ENCODE measurements at places on chromosomes 16 and 17.

- DNase-seq: peak; percentile 10
These were observed 10.0 kb upstream of the SLC4A1 start for GRCh38 chr17:44277976-44278375.

DNA sequence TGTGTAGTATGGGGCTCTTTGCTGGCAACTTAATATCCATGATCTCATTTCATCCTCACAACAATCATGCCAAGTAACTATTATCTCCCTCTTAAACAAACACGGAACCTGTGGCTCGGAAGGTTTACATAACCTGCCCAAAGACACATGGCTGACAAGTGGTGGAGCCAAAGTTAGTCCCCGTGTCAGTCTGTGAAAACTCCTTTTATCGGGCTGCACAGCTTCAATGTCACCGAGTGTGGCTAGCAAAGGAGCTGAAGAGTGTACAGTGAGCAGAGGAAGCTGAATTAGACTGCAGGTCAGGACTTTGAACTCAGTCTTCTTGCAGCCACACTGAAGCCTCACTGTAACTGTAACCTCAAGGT lies 80.3 kb downstream of the PARN start:
- no peak for DNase-seq

GRCh38 chr17:14803826-14804225 lies 461.3 kb downstream of the PMP22 start:
- peak; percentile 34 for DNase-seq

DNA sequence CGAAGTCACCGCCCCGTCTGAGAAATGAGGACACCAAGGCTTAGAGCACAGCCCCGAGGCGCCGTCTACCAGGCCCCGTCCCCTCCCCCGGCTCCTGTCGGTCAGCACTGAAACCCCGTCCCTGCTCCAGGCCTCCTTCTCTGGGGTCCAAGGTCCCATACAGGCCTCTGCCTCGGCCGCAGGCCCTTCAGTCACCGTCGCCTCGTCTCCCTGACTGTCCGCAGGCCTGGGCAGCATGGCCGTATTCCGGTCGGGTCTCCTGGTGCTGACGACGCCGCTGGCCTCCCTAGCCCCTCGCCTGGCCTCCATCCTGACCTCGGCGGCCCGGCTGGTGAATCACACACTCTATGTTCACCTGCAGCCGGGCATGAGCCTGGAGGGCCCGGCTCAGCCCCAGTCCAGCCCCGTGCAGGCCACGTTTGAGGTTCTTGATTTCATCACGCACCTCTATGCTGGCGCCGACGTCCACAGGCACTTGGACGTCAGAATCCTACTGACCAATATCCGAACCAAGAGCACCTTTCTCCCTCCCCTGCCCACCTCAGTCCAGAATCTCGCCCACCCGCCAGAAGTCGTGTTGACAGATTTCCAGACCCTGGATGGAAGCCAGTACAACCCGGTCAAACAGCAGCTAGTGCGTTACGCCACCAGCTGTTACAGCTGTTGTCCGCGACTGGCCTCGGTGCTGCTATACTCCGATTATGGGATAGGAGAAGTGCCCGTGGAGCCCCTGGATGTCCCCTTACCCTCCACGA lies 617 bp downstream of the COASY start:
- DNase-seq: no peak

GRCh38 chr16:67662653-67663010 lies 1.9 kb downstream of the PARD6A start:
- no peak for DNase-seq

DNA sequence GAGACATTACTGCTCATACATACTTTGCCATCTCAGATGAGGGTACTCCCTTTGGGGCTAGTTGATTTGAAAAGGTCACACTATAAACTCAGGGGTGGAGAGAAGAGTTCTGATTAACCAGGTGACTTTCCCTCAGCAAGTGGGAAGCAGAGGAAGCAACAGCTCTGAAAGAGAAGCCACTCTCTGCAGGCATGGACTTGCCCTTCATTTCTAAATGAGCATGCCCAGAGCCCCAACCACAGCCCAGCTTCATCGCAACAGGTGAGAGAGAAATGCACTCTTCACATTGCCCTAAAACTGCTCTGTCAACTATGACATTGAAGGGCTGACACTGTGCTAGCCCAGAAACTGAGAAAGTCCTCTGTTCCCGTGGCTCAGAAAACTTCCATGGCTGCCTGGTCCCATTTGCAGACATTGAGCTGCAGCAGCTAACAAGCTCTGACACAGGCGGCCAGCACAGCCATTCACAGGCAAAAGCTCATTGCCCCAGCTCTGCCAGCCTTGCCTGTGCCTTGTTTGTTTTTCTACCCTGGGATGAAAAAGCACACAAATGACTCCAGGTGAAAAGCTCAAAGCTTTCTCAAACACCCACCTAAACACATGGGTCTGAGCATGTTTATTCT lies 419.8 kb upstream of the DYNLRB2 start:
- DNase-seq: no peak

GRCh38 chr17:5902181-5903140 lies 167.7 kb upstream of the WSCD1 start:
- DNase-seq: no peak

DNA sequence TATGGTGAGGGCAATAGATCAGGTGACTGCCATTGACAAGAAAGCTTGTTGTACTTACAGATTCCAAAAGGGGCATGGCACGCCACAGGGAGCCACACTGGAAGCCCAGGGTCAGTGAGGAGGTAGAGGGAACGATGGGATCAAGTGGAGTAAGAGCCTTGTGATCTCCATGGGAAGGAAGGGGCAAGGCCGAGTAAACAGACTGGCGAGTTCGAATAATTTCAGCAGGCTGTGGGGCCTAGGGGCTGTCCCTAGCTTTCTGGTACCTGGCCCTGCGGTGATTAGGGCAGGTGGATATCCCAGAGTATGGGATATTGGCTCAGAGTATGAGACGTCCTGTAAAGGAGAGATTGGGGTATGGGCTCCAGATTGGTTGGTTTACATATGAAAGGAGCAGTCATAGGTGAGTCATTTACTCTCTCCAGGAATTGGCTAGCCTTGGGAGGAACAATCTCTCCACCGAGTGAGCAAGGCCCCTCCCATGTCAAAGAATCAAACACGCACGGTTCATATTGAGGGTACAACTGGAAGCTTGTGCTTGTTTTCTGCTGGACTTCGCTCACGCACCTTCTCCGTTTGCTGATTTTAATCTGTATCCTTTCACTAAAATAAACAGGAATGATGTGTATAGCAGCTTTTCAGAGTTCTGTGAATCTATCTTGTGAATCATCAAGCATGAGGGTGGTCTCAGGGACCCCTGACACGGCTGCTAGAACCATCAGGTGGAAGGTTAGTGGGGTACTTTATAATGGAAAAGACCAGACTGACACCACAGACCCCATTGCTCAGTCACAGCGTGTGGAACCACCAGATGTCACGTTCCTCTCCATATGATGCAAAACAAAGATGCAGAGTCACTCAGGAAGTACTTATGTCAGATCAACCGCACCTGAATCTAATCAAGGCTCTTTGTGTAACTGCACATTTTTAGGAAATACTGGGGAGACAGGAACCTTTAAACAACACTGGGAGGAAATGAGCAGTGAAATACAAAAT lies 27.9 kb downstream of the GABARAPL2 start:
- peak; percentile 30 for DNase-seq

DNA sequence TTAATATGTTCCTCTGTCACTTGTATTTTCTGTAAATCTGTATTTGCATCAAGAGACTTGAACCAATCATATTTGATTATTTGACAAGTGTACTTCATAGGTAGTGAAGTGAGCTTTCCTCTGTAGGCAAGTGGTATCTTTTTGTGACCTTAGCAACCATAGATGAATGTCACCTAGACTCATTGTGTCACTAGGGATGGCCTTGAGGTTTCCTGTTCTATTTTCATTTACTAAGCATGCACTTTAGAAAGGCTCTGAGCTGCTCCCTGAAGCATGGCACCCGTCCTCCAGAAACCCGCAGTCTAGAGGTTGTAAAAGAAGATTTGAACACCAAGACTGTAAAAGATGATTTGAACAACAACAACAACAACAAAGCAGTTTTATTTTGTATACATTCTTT lies 151.7 kb downstream of the PRKCB start:
- DNase-seq: no peak

DNA sequence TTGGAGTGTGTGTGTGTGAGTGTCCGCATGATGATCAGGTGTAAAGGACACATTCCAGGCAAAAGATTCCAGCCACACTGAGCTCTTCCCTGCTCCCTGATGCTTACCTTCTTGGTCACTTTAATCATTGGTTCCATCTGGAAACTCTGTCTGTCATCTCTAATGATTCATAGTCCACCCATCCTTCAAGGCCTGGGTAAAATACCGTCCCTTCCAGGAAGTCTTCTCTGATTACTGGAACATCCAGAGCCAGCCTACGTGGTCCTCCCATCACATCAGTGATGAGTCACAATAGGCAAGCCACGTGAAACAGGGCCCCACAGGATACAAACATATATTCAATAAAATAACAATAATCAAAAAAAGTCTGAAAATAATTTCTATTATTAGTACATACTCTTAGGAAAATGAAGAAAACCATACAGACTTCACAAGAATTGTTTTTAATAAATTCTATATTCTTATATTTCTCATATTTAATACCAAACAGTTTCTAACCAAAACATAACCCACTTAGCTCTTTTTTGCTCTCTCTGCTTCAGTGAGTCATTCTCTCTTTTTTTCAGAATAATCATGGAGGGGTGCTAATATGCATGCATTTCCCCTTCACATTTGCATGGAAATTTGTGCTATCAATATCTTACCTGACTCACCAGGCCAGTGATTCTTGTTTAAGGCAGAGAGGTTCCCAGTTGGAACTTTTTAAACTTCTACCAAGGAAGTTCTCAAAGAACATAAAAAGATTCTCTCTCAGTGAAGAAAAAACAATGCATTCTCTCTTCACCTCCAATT lies 263.2 kb downstream of the TOX3 start:
- no peak for DNase-seq

DNA sequence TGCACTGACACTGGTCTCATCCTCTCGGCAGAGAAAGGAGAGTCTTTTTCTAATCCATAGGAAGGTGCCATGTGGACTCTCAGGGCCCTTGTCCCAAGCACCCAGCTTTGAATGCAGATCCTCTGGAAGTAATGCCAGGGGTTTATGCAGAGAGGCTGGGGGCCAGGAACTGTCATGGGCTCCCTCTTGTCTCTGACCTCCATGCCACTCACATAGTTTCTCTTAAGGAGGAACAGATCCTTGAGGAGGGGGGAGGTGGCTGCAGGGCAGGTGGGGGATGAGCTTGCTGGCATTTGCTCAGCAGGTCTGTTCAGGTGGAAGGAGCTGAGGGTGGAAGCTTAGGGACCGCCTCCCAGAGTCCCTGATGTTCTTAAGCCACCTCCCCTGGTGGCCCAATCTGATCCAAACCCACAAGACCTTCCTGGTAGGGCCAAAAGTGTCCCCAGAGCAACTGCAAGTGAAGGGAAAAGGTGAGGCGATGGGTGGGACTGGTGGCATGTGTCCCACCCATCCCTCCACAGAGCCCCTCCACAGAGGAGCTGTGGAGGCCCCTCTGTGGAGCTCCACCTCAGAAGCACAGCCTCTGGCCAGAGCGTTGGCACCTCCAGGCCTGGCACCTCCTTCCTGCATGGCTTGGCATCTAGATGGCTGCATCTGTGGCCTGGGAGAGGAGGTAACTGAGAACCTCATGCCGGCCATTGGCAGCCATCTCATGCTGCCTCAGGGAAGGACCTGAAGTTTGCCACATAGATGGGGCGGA lies 9.2 kb downstream of the NECAB2 start:
- no peak for DNase-seq

DNA sequence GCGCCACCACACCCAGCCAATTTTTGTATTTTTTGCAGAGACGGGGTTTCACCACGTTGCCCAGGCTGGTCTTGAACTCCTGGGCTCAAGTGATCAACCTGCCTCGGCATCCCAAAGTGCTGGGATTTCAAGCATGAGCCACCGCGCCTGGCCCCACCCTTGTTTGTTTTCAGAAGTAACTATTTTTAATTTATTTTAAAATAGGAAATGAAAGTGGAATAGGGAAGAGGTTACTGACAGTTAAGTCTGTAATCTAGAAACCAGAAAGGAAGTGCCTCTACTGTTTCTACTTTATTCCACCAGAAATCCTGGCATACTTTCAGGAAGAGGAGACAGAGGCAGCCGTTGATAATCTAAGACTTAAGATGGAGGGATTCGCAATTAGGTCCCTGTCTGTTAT lies 225.6 kb downstream of the TANC2 start:
- DNase-seq: no peak

GRCh38 chr17:77332034-77332971 lies 191.5 kb downstream of the SEC14L1 start:
- no peak for DNase-seq

- DNase-seq: no peak
These were observed 68.3 kb upstream of the TANC2 start for GRCh38 chr17:62897706-62898105.

DNA sequence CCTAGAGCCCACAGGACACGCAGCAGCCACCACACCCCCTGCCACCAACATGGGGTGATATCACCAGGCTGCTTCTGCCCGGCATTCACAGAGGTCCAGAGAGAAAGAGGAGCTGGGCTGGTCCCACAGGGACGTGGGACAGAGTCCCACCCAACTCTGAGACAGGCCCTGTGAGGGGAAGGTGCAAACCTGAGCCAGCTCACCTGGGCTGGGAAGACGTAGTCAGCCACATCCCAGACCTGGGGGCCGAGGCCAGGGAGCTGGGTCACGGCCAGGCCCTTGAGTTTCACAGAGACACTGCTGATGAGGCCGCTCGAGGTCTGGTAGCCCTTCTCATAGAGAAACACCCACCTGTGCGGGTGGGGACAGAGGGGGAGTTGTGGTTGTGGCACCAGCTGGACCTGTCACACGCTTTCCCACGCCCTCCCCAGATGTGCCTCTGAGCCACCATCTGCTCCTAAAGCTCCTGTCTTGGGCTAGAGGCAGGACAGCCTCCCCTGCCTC lies 11.2 kb downstream of the P2RX1 start:
- no peak for DNase-seq

DNA sequence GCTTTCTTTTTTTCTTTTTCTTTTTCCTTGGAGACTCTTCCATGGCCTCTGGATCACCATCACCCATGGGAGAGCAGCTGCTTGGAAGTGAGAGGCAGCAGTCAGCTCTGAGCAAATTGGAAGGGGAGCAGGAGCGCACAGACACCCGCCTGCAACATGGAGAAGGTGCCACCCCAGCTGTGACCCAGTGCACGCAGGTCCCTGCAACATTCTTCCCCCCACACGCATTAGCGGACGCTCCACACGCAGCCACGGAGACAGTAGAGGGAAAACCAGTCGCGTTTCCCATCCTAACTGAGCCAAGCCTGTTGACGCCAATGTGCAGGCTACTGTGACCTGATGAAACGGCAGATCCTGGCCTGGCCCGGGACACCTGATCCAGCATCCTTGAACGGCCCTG lies 20.4 kb upstream of the CYTH1 start:
- DNase-seq: no peak

GRCh38 chr17:38685491-38685890 lies 10.7 kb upstream of the EPOP start:
- DNase-seq: no peak

DNA sequence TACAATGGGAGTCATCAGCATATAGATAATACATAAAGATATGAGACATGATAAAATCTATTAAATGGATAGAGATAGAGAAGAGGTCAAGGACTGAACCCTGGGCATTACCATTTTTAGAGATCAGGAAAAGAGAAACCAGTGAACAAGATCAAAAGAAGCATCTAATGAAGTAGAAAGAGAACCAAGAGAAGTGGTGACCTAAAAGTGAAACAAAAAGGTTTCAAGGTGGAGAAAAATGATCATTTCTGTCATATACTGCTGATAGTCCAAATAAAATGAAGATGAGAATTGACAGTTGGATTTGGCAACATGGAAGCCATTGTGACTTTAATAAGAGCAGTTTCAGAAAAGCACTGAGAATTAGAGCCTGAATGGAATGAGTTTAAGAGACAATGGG lies 165.1 kb downstream of the PPM1E start:
- DNase-seq: no peak

- peak; percentile 22 for DNase-seq
These were observed 12.8 kb downstream of the PIMREG start for GRCh38 chr17:6456914-6457687.
